ENCODE measurements at places on chromosomes 13 and 19. TPM values are rescaled to one million over a fixed set of nuclear protein-coding genes. Genes with fewer than 3 reads are reported as not detected.

GRCh38 chr13:109110159-109110558, 480.7 kb downstream of the MYO16 start:
- H3K4me1 ChIP-seq: no peaks in the 10 kb centered on the region
- no peaks in the 10 kb centered on the region for H3K27me3 ChIP-seq
- no peak for DNase-seq
- H3K36me3 ChIP-seq: no peaks in the 10 kb centered on the region

DNA sequence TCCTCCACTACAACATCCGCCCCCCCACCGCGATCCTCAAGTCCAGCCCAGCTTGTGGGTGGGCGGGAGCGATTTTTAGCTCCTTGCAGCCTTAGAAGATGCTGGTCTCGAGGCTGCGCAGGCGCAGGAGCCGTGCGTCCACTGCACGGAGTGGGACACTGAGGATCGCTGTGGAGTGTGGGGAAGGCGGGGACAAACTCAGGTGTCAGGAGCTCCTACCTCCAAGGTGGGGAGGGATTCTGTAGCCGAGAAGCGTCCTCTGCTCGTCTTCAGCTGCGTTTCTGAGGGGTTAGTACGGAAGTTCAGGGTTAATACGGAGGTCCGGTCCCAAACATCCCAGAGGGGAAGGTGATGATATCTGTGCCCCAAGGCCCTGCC, at the start of gene RTBDN:
Gene RTBDN (minus strand): TSS at position 14 of the 378 bp plus-strand sequence. CDS start 4,600 bp downstream, outside the sequence.
- H3K4me1 ChIP-seq: no peaks in the 10 kb centered on the region
- peaks cover 67% of the 10 kb centered on the region for H3K27me3 ChIP-seq
- no peak within 1 kb of the TSS for H3K4me3 ChIP-seq
- peak; percentile 87 for DNase-seq

CASP14 gene
- total RNA-seq: not detected

DNA sequence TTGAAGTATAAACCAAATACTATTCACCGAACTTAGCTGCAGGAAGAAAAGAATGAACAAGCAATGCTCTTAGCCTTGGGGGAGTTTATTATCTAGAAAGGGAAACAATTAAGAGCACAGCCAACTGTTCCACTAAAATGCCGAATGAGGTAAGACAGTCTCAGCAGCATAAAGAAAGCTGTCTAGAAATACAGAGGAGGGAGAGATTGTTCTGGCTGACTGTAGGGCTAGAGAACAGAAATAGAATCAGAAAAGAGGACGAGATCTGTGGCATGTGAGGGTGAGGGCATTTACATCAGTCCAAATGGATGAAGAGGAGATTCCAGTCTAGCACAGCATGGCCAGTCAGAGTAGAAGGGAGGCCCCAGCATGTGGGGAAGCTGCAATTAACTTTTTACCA, 56.8 kb upstream of the TNFRSF19 start:
- no peaks in the 10 kb centered on the region for H3K27me3 ChIP-seq
- H3K36me3 ChIP-seq: no peaks in the 10 kb centered on the region
- no peak overlapping the region for H3K4me3 ChIP-seq
- no peak for DNase-seq
- no peak overlapping the region for H3K27ac ChIP-seq

GRCh38 chr13:38520041-38520440, 166.8 kb upstream of the FREM2 start:
- H3K27ac ChIP-seq: no peak overlapping the region
- H3K4me3 ChIP-seq: no peak overlapping the region
- no peaks in the 10 kb centered on the region for H3K36me3 ChIP-seq
- H3K4me1 ChIP-seq: no peaks in the 10 kb centered on the region
- no peak for DNase-seq

DNA sequence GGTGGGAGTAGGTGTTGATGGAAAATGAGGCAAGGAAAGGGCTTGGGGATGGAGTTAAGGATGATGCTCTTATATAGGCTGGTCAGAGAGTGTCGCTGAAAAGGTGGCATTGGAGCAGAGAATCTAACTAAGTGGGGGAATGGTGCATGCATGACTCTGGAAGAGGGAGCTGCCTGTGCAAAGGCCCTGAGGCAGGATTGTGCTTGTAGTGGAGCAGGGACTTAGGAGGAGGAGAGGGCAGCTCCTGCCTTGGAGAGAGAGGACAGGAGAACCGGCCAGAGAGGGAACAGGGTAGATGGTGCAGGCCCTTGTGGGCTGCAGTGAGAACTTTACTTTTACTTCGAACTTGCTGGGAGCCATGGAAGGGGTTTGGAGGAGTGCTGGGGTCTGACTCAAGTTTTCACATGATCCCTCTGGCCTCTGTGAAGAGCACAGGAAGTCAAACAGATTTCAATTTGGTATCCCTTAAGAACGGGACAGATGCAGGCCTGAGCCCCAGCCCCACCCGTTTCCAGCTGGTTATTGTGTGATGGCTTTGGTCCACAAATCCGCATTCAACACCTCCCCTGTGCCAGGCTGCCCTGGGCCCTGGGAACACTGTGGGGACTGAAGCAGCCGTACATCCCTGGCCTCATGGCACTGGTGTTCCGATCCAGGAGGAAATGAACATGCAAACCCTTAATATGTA, 7.0 kb downstream of the AP2A1 start:
- H3K4me3 ChIP-seq: no peak overlapping the region
- peak; percentile 78 for DNase-seq
- H3K4me1 ChIP-seq: peaks cover under 1% of the 10 kb centered on the region
- H3K27ac ChIP-seq: no peak overlapping the region

GRCh38 chr19:46383171-46383815, 30.1 kb downstream of the CCDC8 start:
- no peaks in the 10 kb centered on the region for H3K27me3 ChIP-seq
- DNase-seq: no peak
- H3K4me1 ChIP-seq: peaks cover 6% of the 10 kb centered on the region
- H3K4me3 ChIP-seq: no peak overlapping the region
- peaks cover 37% of the 10 kb centered on the region for H3K36me3 ChIP-seq
- no peak overlapping the region for H3K27ac ChIP-seq

GRCh38 chr19:7868671-7869452, 5.3 kb downstream of the PRR36 start:
- no peaks in the 10 kb centered on the region for H3K36me3 ChIP-seq
- H3K4me1 ChIP-seq: peaks cover 12% of the 10 kb centered on the region
- peaks cover 14% of the 10 kb centered on the region for H3K27me3 ChIP-seq

DNA sequence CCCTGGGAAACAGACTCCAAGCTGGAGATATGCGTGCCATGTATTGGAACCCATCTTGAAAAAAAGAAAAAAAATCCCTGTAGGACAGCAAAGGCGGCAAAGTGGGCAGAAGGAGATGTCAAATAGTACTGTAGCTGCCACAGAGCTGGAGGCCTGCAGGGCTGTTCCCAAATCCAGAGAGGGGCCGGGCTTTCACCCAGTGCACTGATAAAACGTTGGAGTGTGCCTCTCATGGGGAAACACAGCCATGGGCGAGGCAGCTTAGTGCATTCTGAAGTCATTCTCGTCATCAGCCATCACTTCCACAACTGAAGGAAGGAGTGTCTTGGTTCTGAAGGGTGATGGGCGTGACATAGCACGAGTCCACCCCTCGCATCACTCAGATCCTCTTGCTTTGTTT, 4.8 kb downstream of the SGCG start:
- H3K27ac ChIP-seq: no peak overlapping the region
- no peaks in the 10 kb centered on the region for H3K27me3 ChIP-seq
- no peak overlapping the region for H3K4me3 ChIP-seq
- H3K4me1 ChIP-seq: no peaks in the 10 kb centered on the region
- no peaks in the 10 kb centered on the region for H3K36me3 ChIP-seq
- no peak for DNase-seq

GRCh38 chr19:19463348-19464117, 51.8 kb downstream of the TSSK6 start:
- H3K27ac ChIP-seq: peak overlapping the region; percentile 68
- peak; percentile 92 for DNase-seq
- no peak overlapping the region for H3K4me3 ChIP-seq
- peaks cover 31% of the 10 kb centered on the region for H3K36me3 ChIP-seq

GRCh38 chr19:51546650-51547396, 15.4 kb upstream of the SIGLEC6 start:
- H3K4me1 ChIP-seq: peaks cover 21% of the 10 kb centered on the region
- H3K36me3 ChIP-seq: no peaks in the 10 kb centered on the region
- H3K4me3 ChIP-seq: no peak overlapping the region
- no peaks in the 10 kb centered on the region for H3K27me3 ChIP-seq
- peak; percentile 21 for DNase-seq

GRCh38 chr13:73970421-73971055, 163.7 kb downstream of the KLF12 start:
- no peaks in the 10 kb centered on the region for H3K4me1 ChIP-seq
- no peaks in the 10 kb centered on the region for H3K27me3 ChIP-seq
- H3K36me3 ChIP-seq: no peaks in the 10 kb centered on the region
- DNase-seq: no peak
- no peak overlapping the region for H3K27ac ChIP-seq
- no peak overlapping the region for H3K4me3 ChIP-seq

MEDAG gene
- 46.7 TPM for total RNA-seq

DNA sequence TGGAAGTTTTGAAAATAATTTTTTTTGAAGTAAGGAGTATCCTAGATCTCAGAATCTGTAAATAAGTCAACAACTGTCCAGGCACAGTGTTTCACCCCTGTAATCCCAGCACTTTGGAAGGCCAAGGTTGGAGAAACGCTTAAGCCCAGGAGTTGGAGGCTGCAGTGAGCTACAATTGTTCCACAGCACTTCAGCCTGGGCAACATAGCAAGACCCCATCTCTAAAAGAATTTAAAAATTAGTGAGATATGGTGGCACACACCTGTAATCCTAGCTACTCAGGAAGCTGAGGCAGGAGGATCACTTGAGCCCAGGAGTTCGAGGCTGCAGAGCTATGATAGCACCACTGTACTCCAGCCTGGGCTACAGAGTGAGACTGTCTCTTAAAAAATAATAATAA, 87.2 kb upstream of the ZNF507 start:
- H3K27me3 ChIP-seq: no peaks in the 10 kb centered on the region
- H3K36me3 ChIP-seq: no peaks in the 10 kb centered on the region
- DNase-seq: no peak
- no peak overlapping the region for H3K27ac ChIP-seq
- H3K4me3 ChIP-seq: no peak overlapping the region
- no peaks in the 10 kb centered on the region for H3K4me1 ChIP-seq

GRCh38 chr13:76829572-76830327, 56.5 kb downstream of the KCTD12 start:
- H3K36me3 ChIP-seq: no peaks in the 10 kb centered on the region
- H3K4me3 ChIP-seq: no peak overlapping the region
- H3K27me3 ChIP-seq: no peaks in the 10 kb centered on the region

DNA sequence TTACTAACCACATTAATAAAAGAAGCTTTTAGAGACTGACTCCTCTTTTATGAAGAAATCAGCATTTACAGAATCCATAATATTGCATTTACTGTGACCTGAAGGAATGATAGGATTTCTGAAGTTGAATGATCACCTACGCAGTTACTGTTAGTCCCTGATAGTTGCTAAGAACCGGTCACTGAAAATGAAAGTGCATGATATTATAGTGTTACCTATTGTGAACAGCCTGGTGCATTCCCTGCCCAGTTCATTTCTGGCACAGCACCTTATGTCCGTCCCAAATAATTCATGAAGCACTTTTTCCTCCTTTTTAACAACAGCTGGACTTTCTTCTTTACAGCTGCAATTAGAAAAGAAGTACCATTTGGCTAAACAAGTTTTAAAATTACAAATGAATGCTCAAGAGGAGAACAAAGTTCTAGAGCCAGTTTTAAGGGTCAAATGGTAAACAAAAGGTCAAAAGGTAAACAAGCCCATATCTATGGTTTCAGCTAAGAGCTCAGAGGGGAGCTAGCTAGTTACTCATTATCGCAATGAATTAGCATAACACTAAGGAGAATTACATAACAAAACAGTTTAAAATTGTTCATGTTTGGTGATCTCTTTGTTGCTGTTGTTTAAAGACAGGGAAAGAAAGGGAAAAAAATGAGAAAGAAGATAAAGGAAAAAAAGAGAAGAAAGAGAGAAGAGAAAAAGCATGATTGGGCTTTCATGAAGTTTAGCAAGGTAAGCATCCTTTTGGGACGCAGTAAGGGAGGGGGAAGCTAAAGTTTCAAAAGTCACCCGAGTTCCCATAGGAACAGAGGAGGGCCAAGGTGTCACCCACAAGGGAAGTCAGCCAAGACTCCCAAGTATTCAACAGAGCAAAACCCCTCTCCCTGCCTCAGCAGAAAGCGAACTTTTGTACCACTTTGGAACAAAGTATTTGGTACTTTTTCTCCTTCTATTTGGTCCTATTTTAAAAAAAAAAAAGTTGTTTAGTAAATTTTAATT, 50.2 kb downstream of the FLT3 start:
- H3K4me3 ChIP-seq: no peak overlapping the region
- no peaks in the 10 kb centered on the region for H3K36me3 ChIP-seq
- H3K4me1 ChIP-seq: no peaks in the 10 kb centered on the region
- DNase-seq: no peak

DNA sequence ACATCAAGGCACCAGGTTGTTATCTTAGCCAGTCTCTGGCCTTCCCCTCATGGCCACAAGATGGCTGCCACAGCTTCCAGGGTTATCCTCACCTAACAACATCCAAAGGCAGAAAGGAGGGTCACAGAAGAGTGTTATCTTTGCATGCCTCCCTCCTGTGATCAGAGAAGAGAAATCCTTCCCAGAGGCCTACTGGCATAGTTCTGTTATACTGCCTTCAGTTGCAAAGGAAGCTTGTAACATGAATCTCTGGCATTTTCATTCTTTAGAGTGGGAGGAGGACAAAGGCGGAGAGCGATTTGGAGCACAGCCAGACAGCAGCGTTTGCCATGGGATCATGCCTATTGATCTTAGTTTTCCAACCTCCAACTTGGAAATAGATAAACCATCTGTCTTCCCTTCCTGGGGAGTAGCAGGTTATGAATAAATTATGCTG, 135.7 kb downstream of the DNAJC15 start:
- no peaks in the 10 kb centered on the region for H3K36me3 ChIP-seq
- DNase-seq: peak; percentile 17
- H3K27ac ChIP-seq: no peak overlapping the region
- peaks cover 16% of the 10 kb centered on the region for H3K4me1 ChIP-seq
- no peak overlapping the region for H3K4me3 ChIP-seq

DNA sequence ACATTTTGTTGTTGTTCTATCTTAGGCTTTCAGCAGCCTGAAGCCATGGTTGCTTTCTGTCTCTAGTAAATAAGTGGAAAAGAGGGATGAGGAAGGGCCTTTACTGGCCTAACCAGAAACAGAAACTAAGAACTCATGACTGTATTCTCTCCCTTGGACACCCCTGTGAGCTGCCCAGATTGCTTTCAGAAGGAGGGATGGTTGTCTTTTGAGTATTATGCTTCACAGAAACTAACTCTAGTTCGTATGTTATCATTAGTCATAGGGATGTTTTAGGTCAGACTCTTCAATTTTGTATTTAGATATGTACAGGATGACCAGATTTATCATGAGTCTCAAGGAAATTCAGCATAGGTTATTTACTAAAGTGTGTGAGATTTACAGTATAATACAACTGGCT, 17.5 kb downstream of the BORA start:
- no peak overlapping the region for H3K4me3 ChIP-seq
- peaks cover 40% of the 10 kb centered on the region for H3K36me3 ChIP-seq
- peak overlapping the region; percentile 9 for H3K27ac ChIP-seq
- no peaks in the 10 kb centered on the region for H3K27me3 ChIP-seq
- no peaks in the 10 kb centered on the region for H3K4me1 ChIP-seq

- no peaks in the 10 kb centered on the region for H3K4me1 ChIP-seq
- no peaks in the 10 kb centered on the region for H3K27me3 ChIP-seq
- H3K4me3 ChIP-seq: no peak overlapping the region
- H3K36me3 ChIP-seq: peaks cover 77% of the 10 kb centered on the region
- no peak overlapping the region for H3K27ac ChIP-seq
These were observed 23.6 kb downstream of the AP3D1 start for GRCh38 chr19:2127758-2128157.

- H3K4me3 ChIP-seq: no peak overlapping the region
- no peaks in the 10 kb centered on the region for H3K27me3 ChIP-seq
- H3K27ac ChIP-seq: no peak overlapping the region
- DNase-seq: peak; percentile 75
- H3K36me3 ChIP-seq: no peaks in the 10 kb centered on the region
These were observed 5.9 kb upstream of the ZNF551 start for GRCh38 chr19:57675881-57676280.
